ENCODE measurements at places on chromosomes 4 and X.

DNA sequence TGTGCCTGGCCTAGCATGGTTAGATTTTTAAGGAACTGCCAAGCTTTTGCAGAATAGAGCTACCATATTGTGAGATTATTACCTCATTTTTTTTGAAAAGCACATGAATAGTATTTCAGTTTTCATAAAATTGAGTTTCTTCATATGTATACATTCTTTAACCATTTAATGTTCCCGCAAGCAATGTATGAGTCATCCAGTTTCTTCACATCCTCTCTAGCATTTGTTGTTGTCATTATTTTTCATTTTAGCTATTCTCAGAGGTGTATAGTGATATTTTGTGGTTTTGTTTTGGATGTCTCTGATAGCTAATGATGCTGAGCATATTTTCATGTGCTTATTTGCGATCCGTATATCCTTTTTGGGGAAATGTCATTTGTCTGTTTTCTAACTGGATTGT is 74.9 kb downstream of the GLUD2 start:
- no peak for DNase-seq

GRCh38 chrX:68693481-68694434 is 46.3 kb downstream of the STARD8 start:
- DNase-seq = no peak

DNA sequence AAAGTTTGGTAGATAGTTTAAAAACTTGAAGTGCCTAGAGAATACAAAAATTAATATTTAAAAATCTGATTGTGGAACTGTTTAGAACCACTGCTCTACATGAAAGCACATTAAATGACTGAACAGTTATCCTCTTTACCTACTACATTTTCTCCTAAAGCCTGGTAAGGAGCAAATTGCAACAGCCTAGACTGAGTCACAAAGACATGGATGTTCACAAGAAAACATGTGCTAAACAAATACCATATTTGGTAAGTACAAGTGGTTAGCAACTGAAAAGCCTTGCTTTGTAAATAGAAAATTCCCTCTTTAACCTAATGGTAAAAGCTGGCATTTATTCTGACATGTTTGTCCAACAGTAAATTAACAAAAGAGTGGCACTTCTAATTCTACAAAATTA is 203.1 kb downstream of the FBXO8 start:
- DNase-seq = no peak

GRCh38 chr4:182906786-182907185 is 10.4 kb downstream of the DCTD start:
- DNase-seq = no peak

DNA sequence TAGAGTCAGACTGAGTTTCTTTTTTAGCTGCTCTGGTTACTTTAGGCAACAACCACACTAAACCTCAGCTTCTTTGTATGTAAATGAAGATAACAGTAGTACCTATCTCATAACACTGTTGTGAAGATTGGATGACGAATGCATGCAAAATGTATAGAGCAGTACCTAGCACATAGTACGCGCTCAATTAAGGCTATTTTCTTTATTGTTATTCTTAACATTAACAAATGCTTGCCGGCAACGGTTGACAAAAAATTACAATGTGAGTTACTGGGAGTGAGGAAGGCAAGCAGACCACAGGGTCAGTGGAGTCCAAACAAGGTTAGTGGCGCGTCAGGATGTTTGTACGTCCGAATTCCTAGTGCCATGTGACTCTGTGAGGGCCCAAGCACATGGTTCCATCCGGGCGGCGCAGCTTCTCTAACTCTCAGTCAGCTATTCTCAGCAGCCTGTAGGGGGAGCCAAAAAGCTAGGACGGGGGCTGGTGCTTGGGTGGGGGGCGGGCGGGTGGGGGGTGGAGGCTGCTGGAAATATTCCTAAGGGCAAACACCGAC is 821 bp upstream of the NALF2 start:
- DNase-seq = no peak

DNA sequence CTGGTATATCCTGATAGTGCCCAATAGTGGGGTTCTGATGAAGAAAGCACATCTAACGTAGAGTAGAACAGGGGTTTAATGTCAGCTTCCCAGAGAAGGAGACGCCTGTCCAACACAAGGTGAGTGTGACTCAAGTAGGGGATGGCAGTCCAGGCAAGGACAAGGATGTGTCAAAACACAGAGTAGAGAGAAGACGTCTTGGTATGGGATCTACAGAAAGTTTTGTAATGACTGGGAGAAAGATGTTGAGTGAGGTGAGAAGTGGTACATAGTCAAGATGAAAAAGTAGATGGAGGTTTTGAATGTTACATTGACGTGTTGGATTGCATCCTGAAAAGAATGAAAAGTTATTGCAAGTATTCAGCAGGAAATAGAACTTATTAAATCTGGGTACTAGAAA is 124.4 kb downstream of the TMA16 start:
- DNase-seq = no peak

DNA sequence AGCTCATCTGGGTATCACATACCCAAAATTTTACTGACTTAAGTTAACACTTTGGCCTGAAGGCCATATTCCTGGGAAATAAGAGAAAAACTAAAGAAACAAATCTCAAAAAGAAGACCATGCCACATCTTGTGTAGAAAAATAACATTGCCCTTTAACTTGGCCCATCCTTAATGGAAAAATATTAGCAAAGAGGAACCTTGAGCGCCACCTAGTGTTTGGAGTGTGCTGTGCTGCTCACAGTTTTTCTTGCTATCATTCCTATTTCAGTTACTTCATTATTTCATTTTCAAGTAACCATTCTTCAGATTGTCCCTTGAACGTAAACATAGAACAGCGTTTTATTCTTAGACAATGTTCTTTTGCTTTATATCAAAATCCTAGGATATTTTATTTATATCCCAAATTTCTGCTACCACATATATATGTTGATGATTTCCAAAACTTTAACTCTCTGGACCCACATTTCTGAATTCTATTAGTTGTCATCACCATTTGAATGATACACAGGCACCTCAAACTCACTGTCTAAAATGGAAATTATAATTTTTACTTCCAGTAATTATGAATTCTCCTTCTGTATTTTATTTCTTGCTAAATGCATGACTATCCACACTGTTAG is 999.0 kb upstream of the ADGRL3 start:
- no peak for DNase-seq

All from activated T-cell treated with anti-CD3 and anti-CD28 coated beads, Interleukin-2, amount 50 U/mL, for 4 hours (primary cell).